Neural progenitor cell (in vitro differentiated cells): ENCODE measurements at places on chromosomes 7 and 10. TPM values are rescaled to one million over a fixed set of nuclear protein-coding genes. Genes with fewer than 3 reads are reported as not detected.

Gene MAGI2
- 4.2 and 5.8 TPM in 2 replicates for total RNA-seq

Gene CCDC136
- total RNA-seq, result 93.6 and 115 TPM in 2 replicates

Gene CUTC
- 27.8 and 36.1 TPM in 2 replicates for total RNA-seq

Gene SRPK2
- total RNA-seq, result 44.2 and 54.1 TPM in 2 replicates

Gene C10orf105
- total RNA-seq, result 0.39 and 1.5 TPM in 2 replicates

DNA sequence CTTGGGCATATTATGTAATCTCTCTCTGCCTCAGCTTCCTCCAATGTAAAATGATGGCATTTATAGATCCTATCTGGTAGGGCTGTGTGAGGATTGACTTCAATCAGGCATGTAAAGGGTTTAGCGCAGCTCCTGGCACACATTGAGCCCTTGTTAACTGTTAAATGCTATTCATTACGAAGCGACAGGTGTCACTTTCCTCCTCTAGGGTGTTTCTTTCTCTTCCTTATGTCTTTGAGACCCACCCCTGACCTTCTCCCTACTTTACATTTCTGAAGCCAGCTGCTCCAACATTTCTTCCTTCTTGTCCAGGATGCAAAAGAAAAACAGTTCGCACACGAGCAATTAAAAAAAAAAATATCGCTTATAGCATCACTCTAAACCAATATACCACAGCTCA lies 5.7 kb upstream of the R3HCC1L start:
- DNase-seq, result no peak

DNA sequence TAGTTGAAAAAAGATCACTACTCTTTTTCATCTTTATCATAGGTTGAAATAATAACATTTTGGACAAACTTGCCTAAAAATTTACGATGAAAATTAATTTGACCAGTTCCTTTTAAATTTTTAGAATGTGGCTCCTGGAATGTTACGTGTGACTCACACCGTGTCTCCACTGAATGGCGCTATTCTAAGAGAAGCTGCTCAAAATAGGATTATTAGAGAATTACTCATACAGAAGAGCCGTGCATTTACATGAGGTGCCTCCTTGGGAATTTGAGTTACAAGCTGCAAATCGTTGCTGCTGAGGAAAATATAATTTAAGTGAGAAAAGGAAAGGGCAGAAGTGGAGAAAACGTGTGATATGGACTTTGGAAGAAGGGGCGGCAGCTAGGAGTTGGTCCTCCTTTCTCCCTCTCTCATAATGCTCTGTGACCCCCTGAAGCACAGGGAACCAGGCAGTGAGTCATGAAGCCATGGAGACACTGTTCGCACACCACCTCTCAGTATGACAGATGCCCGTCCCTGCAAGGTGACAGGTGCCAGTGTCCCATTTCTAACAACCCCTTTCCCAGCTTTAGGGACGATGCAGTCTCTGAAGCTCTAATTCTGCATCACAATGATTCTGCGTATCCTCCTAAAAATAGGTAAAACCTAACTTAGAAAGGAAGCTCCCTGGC lies 323.2 kb upstream of the COBL start:
- no peak for DNase-seq

- DNase-seq, result peak; percentile 77
These were observed 825 bp downstream of the MRPL32 start for GRCh38 chr7:42932811-42933591.

GRCh38 chr7:152436111-152436930 lies 518 bp upstream of the KMT2C start:
- DNase-seq, result peak; percentile 97

DNA sequence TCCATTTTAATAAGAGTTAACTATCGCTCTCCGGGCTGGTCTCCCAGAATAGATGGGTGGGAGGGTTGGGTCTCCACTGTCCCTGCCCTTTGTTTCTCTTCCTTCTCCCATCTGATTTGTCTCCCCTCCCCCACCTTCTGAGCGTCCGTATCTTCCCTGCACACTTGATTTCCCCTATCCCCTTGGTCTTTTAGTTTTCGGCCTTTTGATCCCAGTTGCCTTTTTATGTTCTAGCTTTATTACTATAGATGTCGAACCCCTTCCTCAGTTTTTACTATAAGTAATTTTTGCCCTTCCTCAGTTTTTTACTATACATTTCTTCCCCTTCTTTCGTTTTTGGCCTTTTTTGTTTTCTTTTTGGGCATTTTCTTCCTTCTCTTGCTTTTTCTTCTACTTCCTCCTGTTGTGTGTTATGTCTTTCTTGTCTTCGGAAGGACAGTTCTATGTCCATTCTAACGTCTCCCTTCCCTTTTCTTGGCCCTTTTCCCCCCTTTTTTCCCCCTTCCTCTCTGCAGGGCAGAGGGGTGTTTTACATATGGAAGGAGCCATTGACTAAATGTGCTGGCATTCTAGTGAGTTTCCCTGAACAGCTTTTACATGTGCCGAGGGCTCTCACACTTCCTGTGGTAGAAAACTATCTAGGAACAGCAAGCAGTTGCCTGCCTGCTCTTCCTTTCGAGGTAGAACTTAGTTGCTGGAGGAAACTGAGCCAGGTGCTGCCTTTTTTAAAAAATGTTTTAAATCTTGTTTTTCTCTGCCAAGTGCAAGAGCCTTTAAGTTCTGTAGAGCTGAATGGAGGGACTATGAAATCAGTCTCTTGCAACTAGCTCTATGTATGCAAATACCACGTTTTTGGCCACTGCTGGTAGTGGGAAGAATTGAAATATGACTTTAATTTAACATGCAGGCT lies 2.8 kb downstream of the TET1 start:
- peak; percentile 67 for DNase-seq

DNA sequence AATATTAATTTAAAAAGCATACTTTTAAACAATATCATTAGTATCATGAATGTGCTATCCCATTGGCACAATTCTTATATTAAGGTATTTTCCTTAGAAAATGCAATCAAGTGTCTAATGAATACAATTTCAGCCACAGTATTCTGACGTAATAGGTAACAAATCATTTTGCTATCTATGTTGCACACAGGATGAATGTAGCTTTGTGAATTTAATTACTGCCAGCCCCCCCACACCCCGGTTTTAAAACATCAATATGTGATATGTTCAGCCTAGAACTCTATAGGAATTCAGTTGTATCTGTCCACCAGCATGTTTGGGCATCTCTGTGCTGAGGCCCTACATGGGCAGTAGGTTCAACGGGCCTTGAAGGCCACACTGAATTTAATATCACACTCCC lies 274.6 kb downstream of the PLXDC2 start:
- DNase-seq, result no peak

DNA sequence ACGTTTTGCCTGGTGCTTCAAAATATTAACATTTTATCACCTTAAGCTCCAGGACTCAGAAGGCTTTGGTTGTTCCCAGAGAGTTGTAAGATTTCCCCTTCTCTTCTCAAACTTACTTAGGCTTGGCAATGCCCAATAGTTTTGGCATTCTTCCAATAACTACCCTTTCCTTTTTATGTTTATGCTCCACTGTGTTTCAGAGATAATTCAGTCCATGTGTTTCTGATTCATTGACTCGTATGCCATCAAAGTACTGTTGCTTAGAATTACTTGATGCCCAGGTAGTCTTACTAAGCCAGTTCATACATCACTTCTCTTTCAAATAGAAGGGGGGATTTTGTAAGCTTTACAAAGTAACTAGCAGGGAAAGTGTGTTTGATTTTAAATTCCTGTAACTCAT lies 66.6 kb downstream of the AGMO start:
- no peak for DNase-seq

- no peak for DNase-seq
These were observed 733.9 kb upstream of the SORCS1 start for GRCh38 chr10:107898392-107898791.

- no peak for DNase-seq
These were observed 22.3 kb downstream of the CALML3 start for GRCh38 chr10:5546891-5547680.

GRCh38 chr7:98997846-98998245 lies 119.5 kb downstream of the TRRAP start:
- no peak for DNase-seq

DNA sequence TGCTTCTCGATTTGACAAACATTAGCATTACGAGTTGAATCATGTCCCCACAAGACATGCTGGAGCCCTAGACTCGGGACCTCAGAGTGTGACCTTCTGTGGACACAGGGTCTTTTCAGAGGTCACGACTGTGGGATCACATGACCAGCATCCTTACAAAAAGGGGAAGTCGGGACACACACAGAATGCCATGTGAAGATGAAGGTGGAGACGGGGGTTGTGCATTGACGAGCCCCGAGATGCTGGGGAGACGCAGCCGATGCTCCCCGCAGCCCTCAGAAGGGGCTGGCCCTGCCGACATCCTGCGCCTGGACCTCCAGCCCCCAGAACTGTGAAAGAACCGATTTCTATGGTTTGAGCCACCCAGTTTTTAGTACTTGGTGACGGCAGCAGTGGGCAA lies 7.5 kb downstream of the ZFAND2A start:
- DNase-seq, result no peak

GRCh38 chr7:1055491-1055955 lies 11.2 kb downstream of the GPR146 start:
- DNase-seq, result no peak
